ENCODE measurements at places on chromosomes 16 and 17.

DNA sequence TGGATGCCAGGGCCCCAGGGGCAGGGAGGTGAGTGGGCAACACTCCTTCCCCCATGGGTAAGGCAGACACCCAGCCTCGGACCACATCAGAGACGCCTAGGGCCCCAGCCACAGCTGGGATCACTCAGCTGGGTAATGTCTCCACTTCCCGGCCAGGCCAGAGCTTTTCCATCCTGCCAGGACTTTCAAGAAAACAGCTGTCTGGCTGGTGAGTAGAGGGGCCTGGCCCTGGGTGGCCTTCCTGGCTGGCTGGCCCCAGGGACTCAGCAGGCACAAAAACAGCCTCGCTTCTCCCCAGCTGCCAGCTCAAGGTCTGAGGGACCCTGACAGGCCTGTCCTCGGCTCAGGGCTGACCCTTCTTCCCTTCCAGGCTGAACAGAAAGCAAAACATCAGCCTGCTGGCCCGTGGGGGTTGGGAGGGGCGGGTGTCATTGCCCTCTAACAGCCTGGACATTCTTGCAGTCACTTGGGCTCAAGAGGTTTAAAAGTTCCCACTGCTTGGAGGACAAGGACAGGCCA is 45.3 kb upstream of the JPH3 start:
- DNase-seq: no peak

DNA sequence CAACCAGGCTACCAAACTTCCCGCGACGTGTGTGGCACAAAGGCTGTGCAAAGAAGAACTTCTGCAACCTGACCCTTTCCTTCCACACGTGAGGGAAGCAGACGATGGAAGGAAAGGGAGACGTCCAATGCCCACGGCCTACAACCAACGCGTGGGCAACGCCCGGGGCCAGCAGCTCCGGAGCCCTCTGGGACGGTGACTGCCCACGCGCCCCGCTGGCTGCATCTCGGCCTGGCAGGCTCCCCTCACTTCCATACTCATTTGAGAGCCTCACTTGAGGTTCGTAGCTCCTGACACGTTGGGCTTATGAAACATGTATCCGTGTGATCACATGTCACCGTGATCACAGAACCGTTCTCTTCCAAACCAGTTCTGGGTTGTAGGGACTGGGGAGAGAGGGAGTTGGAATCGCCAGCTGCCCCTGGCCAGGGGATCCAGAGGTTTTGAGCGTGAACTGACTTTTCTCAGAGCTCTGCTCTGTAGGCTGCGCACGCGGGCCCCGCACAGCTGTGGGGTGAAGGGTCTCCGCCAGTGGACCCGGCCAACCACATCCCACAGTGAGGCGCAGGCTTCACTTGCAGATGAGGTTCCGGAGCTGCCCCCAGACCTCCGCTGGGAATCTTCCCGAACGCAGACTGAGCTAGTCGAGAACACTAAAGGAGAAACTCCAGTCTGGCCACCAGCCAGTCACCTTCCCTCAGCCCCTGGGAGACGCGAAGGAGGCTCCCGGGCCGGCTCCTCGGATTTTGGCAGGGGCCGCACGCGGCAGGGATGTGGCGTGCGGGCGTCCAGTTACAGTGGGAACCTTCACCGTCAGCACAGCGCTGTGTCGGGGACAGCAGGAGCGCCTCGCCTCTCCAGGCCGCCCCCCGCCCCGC is 1.0 kb downstream of the LMF1 start:
- DNase-seq: no peak

DNA sequence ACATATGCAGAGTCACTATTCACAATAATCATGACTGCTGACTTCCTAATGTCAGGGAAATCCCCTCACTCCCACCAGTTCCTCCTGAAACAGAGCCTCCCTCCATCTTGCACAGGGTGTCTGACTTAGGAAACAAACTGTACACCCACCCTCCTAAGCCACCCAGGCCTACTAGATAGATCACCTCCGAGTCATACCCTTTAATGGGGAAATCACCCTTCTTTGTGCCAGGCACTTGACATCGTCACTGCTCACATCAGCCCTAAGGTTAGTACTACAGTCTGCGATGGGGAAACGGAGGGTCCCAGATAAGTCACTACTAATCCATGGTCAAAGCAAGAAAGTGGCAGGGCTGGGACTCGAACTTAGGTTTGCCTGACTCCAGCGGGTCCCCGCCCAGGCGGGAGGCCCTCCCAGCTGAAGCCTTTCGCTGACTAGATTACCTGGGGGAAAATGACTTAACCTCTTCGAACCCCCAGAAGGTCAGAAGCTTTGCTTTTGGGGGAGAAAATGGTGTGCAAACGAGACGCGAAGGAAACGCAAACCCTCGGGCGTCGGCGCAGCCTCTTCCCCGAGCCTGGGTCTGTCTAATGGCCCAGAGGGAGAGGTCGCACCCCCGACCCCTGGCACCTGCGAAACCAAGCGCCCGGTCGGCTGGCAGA is 3.4 kb upstream of the MLLT6 start:
- DNase-seq: no peak

- no peak for DNase-seq
Measured at GRCh38 chr17:52026075-52026474, 132.4 kb downstream of the CA10 start.

- no peak for DNase-seq
Measured at GRCh38 chr17:48071654-48072053, 23.5 kb downstream of the NFE2L1 start.

GRCh38 chr16:79018650-79019429 is 581.7 kb downstream of the MAF start:
- DNase-seq: no peak

Data from chondrocyte (in vitro differentiated cells).